ENCODE measurements at places on chromosomes 5 and 9.

DNA sequence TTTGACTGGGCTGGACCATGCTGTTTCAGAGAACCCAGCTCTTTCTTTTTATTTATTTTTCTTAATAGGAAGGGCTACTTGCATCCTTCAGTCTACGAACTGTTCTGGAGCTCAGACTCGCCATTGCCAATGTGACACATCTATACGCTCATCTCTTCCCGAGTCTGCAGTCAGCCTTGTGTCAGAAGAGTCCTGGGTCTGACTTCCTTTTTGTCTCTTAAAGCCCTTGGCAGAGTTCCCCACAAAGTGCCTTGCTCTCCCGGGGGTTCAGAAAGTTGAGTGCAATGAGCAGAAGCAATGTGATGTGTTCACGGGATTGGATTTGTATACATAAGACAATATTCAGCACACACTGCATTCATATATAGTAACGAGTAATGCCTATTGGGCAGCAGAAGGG, 140.4 kb downstream of the ATPSCKMT start:
- no peak for DNase-seq

GRCh38 chr5:164824671-164825070, 1319.3 kb downstream of the MAT2B start:
- DNase-seq, result no peak

- no peak for DNase-seq
These were observed 97.7 kb downstream of the IQGAP2 start for GRCh38 chr5:76500633-76501393.

GRCh38 chr9:34437006-34437925, 21.1 kb downstream of the FAM219A start:
- DNase-seq, result peak; percentile 31

DNA sequence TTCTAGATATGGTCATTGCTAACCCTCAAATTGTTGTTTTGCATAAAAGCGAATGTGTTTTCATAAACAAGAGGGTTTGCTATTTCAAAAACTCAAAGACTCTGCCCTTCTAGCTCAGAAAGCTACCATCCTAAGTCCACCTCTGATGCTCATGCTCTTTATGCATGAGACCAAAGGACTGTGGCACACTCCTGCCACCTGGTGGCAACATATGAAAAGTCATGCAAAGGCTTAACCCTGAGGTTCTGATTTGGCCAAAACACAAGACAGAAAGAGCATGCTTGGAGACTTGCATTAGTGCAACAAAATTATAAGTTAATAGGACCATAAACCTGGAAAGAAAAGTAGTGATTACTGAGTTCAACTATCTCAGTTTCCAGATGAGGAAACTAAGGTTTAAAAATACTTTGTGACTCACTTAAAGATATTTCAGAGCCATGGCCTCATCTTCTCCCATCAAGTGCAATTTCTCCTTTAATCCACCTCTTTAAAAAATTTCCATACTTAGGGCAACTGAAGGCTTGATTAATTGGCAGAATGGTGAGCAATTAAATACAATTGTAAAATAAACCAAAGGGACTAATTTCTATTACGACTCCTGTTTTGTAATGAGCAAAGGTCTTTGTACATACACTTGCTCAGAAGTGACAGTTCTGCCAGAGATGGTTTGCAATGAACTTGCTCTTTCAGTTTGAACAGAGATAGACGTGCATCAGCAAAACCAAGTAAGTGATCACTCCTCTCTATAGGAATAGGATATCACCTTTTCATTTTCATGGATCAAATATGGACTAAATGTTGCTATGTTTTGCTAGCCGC, 110.7 kb upstream of the RAD23B start:
- peak; percentile 10 for DNase-seq

- no peak for DNase-seq
These were observed 1.7 kb downstream of the PTAR1 start for GRCh38 chr9:69757996-69758675.

- no peak for DNase-seq
These were observed 64.7 kb downstream of the POU5F2 start for GRCh38 chr5:93676704-93677103.

DNA sequence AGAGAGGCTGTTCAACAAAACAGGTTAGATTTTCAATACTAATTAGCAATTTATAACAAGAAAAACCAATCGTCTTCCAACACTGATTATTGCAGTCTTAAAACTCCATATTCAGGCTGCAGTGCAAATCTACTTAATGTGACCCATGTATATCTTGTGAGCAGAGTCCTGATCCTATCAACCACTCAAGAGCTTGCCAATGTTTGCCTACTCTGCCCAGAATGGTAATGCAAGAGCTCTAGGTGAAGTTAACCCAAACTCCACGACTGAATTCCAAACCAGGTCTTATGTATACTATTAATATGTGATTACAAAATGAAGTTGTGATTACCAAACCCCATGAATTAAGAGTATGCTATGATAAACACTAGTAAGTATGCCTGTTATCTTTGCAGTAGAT, 17.1 kb downstream of the EFNA5 start:
- no peak for DNase-seq

- DNase-seq, result no peak
These were observed 112.5 kb downstream of the FAM174A start for GRCh38 chr5:100647461-100648230.

Measured in stimulated activated CD4-positive, alpha-beta T cell treated with anti-CD3 and anti-CD28 coated beads, Interleukin-1b, Interleukin-23, amount 100 ng/mL, for 1 hour (primary cell).